Activated CD4-positive, alpha-beta T cell treated with anti-CD3 and anti-CD28 coated beads, Interleukin-10, Interleukin-2, amounts not matched to agents 100 ng/mL and 50 ng/mL, durations not matched to agents 16 hours and 8 hours (primary cell): ENCODE measurements at places on chromosomes 13 and 19.
A peak's percentile ranks its signal among the peaks of the same experiment; 100 is the strongest.

DNA sequence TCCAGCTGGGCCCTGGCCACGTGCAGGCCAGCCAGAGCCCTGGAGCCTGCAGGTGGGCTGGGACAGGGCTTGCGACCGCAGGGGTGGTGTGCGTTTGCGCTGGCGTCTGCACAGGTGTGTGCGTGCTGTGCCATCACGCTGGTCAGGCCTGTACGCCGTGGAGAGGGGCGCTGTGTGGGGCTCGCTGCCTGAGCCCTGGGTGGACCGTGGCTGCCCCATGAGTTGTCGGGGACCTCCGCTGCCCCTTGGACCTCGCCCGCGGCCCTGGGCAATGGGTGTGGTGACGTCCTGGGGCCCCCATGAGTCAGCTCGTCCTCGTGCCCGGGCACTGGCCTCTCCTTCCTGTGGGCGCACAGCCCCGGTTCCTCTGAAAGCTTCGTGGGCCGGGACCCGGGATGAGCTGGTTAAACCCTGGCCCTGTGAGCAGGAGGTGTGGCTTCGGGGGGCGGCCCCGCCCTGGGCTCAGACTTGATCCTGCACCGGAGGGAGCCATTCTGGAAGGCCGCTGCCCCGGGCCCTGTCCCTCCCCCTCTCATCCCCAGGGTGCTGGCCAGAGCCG, 6.8 kb downstream of the CSNK1G2 start:
- no peak for DNase-seq

- no peak for DNase-seq
Observed at GRCh38 chr13:42524487-42525034, 49.4 kb upstream of the TNFSF11 start.

DNA sequence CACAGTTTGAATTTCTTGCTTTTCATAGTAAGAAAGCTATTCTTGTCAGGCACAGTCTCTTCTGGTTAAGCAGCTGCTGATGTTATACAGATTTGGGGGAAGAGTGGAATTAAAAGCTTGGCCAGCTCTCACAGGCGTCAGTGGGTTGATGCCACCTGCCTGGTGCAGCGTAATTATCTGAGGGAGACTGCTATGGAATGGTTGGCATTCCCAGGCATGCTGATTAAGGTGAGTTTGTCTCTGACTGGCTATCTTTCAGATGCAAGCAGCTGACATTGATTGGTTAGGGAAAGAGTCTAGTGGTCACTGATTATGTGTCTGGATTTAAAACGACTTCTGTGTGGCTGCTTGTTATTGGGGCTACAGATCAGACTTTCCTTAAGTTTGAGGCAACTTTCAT, 948.4 kb downstream of the UQCRFS1 start:
- no peak for DNase-seq

DNA sequence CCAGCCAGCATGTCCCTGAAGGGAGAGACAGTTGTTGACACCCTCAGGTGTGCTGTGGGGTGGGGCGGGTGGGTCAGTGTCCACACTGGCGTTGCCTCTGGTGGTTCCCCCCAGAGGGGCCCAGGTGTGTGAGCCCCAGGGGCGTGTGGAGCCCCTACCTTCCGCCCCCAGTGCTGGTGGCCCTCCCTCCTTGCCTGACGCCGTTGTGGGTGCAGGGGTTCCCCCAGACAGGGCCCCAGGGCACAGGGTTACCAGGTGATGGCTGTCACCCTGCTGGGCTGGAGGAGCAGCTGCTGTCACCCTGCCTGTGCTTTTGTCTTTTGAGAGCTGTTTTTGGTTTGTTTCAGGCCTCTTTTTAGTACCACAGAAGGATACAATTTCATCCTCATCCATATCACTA, 27.2 kb downstream of the ATP4B start:
- DNase-seq: no peak

GRCh38 chr13:101514695-101515275, 62.3 kb downstream of the ITGBL1 start:
- DNase-seq: peak; percentile 23

DNA sequence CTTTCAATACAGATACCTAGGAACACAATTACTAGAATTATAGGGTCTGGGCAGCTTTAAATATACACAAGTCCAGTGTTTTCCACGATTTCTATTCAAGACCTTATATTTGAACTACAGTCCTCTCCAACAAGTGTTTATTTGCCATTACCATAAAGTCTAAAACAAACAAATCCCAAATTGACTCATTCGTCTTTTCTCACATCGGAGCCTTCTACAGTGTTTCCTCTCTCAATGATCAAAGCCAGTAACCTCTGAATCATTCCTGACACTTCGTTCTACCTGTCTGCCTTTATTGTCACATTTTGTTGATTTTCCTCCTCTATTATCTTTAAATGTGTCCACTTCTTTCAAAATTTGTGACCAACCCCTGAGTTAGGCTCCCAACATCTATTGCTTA, 1356.5 kb upstream of the SLC10A2 start:
- DNase-seq: no peak
